ENCODE measurements at places on chromosomes 5 and 9. TPM values are rescaled to one million over a fixed set of nuclear protein-coding genes. Genes with fewer than 3 reads are reported as not detected.

The COX7C gene
- total RNA-seq: 438 TPM

- H3K4me3 ChIP-seq: peak overlapping the region; percentile 74
- DNase-seq: peak; percentile 65
- H3K27ac ChIP-seq: peak overlapping the region; percentile 91
Measured at GRCh38 chr9:133130685-133131244, 9.7 kb upstream of the RALGDS start.

The BTNL3 gene
- not detected for total RNA-seq

The NUDT12 gene
- total RNA-seq: 6.1 TPM

The GPR21 gene
- total RNA-seq: 1.0 TPM

- H3K4me3 ChIP-seq: no peak overlapping the region
- no peak overlapping the region for H3K27ac ChIP-seq
- no peaks in the 10 kb centered on the region for H3K27me3 ChIP-seq
- H3K36me3 ChIP-seq: peaks cover 2% of the 10 kb centered on the region
- no peaks in the 10 kb centered on the region for H3K4me1 ChIP-seq
Measured at GRCh38 chr9:100150214-100150613, 51.2 kb downstream of the INVS start.

The CATSPER3 gene
- 0.69 TPM for total RNA-seq

DNA sequence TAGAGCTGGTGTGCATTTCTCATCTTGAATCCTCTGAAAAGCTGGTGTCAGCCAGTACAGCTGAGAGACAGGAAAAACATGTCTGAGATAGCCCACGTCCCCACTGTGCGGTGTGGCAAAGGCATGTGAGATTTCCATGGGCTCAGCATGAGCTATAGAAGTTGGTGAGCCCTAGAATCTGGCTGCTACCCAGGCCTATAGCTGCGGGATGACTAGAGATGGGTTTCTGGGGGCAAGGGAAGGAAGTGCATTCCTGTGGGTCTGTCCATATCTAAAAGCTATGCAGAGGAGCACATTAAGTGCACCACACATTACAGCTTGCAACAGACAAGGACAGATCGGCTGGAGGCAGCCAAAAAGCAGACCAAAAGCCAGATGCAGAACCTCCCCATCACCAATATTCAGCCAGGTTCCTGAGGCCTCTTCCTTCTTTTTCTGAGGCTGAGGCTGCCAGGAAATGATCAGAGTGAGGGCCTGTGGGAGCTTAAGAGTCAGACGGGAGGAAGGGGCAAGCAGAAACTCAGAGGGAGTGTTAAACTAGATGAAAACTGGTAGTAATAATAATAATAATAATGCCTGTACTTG lies 55.8 kb upstream of the RANBP3L start:
- DNase-seq: no peak
- H3K4me1 ChIP-seq: no peaks in the 10 kb centered on the region
- H3K27ac ChIP-seq: no peak overlapping the region
- H3K27me3 ChIP-seq: no peaks in the 10 kb centered on the region
- H3K4me3 ChIP-seq: no peak overlapping the region
- no peaks in the 10 kb centered on the region for H3K36me3 ChIP-seq

- no peak overlapping the region for H3K27ac ChIP-seq
- H3K27me3 ChIP-seq: no peaks in the 10 kb centered on the region
- no peak for DNase-seq
- no peaks in the 10 kb centered on the region for H3K4me1 ChIP-seq
- no peak overlapping the region for H3K4me3 ChIP-seq
Measured at GRCh38 chr5:166961913-166962312, 1329.5 kb upstream of the WWC1 start.

GRCh38 chr5:41527201-41527779 lies 16.9 kb upstream of the PLCXD3 start:
- H3K4me3 ChIP-seq: no peak overlapping the region
- no peaks in the 10 kb centered on the region for H3K36me3 ChIP-seq
- H3K27ac ChIP-seq: no peak overlapping the region
- H3K4me1 ChIP-seq: no peaks in the 10 kb centered on the region
- no peak for DNase-seq
- peaks cover 2% of the 10 kb centered on the region for H3K27me3 ChIP-seq

The DAB2 gene
- total RNA-seq: 0.05 TPM

The TAF1L gene
- not detected for total RNA-seq

DNA sequence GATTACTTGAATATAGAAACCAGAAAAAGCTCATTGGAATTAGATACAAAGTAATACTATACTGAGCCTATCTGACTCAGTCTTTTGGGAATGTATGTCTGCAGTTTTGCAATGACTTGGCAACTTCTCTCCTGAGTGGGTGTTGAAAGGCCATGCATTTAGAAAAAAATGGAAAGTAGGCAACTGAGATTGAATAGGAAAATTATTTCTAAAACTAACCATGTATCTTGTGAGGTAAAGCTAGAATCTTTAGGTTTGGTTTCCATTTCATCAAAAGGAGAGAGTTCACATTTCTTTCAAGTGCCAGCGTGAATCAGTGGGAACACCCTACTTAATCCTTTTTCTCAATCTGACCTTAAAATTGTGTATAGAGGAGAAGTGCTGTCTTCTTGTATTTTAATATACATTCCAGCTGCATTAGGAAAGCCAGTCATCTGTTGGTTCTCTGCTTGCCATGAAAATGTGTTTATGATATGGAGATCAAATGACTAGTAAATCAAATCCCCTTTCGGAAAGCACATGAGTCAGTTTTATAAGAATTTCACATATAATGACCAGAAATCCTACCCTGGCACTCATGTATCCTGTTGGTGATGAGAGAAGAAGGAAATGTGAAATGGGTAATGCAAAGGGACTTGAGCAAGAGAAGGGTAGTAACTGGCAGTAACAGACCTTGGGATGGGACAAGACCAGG lies 30.4 kb downstream of the NFX1 start:
- H3K4me3 ChIP-seq: no peak overlapping the region
- H3K27me3 ChIP-seq: no peaks in the 10 kb centered on the region
- H3K4me1 ChIP-seq: peaks cover 21% of the 10 kb centered on the region
- DNase-seq: peak; percentile 22

All from activated CD4-positive, alpha-beta T cell treated with anti-CD3 and anti-CD28 coated beads for 36 hours (primary cell).